NCI-H226 (cell line): ENCODE measurements at places on chromosomes 5 and 9.

DNA sequence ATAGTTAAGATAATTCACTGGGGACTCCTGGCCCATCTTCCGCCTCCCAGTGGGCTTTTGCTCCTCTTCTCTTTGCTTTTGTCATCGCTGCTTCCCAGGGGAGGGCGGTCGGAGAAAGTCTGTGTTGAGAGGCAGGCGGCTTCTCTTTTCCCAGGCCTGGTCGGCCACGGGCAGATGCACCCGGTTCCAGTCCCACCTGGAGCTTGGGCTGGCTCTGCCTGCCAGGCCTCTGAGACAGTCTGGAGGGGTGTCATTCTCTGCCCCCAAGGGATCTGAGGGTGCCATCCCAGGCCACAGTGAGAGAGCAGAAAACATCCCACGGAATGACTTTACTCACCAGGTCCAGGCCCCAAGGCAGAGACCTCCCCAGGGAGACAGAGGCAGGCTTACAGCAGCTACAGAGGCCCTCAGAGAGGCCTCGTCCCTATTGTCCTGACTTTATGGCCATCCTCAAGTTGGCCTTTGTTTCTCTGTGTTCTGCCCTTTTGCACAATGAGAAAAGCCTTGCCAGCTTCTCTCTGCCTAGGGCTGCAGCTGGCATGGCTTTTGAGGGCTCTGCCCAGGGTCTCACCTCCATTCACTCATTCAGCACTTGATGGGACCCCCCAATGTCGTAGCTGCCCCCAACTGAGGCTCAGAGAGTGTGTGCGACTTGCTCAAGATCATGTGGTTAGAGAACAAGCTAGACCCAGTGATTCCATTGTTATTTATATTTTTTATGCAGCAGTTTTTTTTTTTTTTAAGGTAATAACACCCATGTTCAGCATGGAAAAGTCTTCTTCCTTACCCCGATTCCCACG, 44.2 kb upstream of the BOD1 start:
- DNase-seq: no peak

DNA sequence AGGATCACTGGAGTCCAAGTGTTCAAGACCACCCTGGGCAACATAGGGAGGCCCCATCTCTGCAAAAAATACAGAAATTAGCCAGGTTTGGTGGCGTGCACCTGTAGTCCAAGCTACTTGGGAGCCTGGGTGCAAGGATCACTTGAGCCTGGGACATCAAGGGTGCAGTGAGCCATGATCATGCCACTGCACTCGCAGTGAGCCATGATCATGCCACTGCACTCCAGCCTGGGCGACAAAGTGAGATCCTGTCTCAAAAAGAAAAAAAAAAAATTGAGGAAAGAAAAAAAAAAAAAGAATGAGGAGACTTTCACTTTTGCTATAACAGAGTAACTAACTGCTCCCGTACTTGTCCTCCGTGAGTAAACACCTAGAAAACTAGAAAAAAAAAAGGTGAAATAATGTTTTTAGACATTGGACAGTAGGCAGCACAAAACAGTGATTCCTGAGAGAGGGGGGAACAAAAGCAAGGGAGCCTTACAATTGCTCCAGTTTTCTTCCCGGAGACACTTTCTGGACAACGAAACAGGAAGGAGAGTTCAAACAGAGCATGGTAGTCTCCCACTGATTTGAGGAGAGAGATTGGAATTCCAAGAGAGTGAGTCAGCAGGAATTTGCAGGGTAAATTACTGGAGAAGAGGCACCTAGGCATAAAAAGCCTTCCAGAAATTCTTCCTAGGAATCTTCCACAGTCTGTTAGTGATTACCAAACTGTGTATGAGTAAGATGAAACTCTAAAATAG, 6.9 kb upstream of the ZBTB5 start:
- peak; percentile 90 for DNase-seq

DNA sequence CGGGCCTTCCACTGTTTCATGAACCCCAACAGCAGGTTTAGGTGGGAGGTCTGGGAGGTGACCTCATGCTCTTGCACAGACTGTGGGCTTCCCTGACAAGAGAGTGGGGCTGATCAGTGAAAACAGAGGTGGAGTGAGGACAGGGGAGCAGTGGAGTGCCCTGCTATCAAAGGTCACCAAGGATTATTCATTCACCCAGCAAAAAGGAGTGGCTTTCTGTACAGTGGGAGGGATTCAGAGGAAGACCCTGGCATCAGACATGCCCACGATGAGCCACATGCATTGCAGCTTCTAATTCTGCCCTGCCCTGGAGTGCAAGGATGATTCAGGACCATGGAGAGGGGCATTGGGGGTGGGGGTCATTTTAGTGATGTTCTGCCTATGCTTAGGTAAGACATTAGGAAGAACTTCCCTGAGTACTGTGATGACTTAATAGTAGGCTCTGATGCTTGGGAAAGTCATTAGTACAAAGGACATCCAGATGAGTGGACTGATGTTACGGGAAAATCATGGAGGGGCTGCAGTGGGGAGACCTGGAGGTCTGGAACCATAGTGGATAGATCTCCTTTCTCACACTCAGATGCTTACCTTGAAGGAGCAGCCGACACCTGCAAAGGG, 12.8 kb downstream of the TRAF1 start:
- no peak for DNase-seq

DNA sequence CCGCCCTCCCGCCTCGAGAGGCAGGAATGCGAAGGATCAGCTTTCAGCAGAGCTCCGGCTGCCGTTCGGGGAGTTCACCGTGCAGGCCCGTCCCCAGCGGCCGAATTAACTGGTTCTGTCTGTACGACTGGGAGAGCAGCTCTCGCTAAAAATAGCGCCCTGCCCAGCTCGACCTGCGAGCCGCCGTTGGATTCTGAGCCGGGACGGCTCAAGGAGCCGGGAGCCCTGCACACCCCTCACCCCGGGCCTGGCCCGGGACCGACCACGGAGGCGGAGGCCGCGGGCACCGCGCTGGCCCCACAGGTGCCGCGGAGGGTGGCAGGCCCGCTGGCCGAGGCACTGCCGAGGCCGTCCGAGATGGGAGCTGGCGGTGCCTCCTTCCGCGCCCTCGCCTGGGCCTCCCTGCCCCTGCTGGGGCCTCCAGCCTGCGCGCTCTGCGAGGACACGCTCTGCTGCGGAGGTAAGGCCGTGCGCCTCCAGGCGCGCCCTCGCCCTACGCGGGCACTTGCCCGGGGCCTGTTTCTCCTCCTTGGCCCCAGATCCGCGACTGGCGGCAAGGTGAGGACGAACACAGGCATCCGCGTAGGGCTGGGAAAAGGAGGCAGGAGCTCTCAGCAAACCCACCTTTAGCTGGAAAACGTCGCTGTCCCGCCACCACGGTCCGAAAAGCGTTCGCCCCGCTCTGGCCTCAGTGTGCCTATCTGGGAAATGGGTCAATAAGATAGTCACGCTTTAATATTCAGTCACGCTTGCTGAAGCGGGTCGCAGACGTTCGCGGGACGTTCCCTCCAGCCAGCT, 53.1 kb upstream of the DAB2IP start:
- DNase-seq: no peak

- peak; percentile 15 for DNase-seq
These were observed 17.0 kb upstream of the AUH start for GRCh38 chr9:91378695-91379127.

GRCh38 chr9:116686693-116687073, 422 bp upstream of the TRIM32 start:
- DNase-seq: no peak

GRCh38 chr9:73437758-73438157, 286.1 kb downstream of the ANXA1 start:
- DNase-seq: peak; percentile 33

DNA sequence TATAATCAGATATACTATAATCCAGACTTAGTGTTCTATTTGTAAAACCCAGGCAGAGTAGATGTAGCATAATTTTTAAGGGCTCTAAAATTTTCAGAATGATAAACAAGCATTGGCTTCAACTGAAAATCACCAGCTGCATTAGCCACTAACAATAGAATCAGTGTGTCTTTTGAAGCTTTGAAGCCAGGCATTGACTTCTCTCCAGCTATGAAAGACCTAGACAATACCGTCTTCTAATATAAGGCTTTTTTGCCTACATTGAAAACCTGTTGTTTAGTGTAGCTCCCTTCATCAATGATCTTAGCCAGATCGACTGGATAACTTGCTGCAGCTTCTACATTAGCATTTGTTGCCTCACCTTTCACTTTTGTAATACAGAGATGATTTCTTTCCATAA, 1877.3 kb upstream of the ACO1 start:
- DNase-seq: no peak

- DNase-seq: no peak
These were observed 64.3 kb downstream of the CPLANE1 start for GRCh38 chr5:37184748-37185364.

DNA sequence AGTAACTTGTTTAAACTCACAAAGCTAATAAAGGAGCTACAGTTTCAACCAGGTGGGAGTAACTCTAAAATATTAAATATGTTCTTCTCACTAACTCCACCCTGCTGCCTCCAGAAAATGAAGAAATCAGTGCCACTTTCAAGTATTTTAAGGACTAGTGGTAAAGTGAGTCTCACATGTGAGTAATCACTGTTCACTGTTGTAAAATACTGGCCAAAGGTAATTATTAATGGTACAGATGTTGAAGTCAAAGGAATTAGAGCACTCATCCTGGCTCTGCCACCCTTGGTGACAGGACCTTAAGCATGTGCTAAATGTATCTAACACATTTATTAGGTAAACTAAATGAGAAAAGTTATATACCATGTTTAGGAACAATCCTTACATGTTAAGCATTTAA, 430.7 kb downstream of the BRINP1 start:
- no peak for DNase-seq

- DNase-seq: no peak
These were observed 194.8 kb downstream of the HSPA4 start for GRCh38 chr5:133246376-133247150.

DNA sequence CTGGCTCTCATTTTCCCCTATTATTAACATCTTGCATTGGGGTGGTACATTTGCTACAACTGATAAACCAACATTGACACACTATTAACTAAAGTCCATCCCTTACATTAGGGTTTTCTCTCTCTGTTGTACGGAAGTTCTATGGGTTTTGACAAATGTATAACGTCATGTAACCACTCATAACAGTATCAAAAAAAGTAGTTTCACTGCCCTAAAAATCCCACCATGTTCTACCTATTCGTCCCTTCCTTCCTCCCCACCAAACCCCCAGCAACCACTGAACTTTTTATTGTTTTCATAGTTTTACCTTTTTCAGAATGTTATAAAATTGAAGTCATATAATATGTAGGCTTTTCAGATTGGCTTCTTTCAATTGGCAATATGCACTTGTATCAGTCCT, 40.1 kb downstream of the MLLT3 start:
- DNase-seq: no peak

DNA sequence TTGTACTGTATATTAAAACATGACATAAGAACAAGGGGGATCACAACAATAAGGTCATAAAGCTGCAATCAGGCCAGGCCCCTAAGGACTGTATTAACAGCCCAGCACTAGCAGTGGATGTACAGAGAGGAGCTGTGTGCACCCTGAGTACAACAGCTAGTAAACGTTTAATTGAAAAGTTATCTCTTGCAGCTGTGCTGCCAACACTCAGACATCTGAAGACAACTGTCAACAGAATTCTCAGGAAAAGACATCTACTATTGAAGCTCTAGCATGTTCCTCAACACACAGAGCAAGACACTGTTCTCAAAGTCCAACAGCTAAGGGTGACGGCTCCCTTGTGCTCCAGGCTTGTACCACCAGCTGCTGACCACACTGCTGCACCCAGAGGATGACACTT, 199.6 kb downstream of the DCP2 start:
- DNase-seq: no peak

DNA sequence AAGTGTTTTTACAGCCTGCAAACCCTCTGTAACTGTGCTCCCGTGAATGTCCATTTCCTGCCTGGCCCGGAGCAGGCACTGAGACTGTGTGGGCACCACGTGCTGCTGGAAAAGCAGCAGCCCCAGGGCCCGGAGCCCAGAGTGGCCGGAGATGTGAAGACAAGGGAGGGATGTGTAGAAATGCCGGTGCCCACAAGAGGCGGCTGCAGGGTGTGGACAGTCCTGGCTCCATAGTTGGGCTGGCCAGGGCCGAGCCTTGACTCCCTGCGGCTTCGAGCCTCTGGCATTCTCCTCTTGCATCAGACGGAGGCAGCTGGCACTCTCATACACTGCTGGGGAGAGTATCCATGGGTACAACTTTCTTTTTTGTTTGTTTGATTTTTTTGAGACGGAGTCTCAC, 13.2 kb upstream of the GFPT2 start:
- no peak for DNase-seq

GRCh38 chr9:88418025-88418424, 29.8 kb downstream of the SPIN1 start:
- DNase-seq: no peak

DNA sequence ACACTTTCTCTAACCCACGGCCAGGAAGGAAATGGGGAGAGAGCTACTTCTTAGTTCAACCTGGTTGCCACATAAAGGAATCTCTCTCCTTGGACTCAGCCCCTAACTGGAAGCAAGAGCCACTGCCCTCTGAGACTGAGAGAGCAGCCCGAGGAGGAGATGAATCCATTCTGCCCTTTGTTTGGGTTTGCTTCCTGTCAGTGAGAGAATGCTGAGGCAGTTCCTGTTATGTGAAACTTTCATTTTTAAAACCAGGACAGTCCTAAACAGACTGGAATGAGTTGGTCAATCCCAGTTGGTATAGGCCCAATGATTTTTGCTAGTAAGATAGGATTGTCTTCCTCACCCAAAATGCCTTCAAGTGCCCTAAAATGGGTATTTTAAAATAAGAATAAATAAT, 205.1 kb downstream of the NTRK2 start:
- no peak for DNase-seq

GRCh38 chr9:125359011-125359410, 97.4 kb downstream of the GAPVD1 start:
- no peak for DNase-seq

DNA sequence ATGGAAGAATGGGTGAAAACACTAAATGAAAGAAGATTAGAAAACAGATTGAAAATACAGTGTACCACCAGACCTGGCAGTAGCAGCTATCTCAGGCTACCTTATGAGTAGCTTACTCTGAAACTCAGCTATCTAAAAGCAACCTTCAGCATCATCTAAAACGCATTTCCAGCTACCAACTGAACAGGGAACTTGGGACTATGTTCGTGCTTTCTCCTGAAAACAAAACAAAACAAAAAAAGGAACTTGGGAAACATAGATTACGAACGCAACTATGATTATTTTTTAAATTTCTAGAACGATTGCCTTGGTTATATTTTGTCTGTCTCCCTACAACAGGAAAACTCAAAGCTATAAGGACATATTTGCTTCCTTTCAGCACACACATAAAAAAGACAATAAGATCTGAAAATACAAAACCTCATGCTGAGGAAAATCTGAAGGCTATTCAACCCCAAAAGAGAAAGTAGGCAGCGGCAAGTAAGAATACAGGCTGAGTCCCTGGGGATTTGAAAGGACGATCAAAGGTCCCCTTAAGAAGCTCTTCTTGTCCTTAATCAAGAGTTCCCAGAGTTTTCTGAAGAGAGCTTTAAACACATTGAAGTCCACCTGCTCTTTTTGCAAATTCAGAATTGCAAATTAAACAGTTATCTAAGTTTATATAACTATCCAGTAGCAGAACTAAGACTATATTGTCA, 53.4 kb downstream of the OR2K2 start:
- DNase-seq: no peak

GRCh38 chr5:2515180-2515764, 236.2 kb downstream of the IRX2 start:
- no peak for DNase-seq

GRCh38 chr5:125823572-125823971, 599.6 kb upstream of the GRAMD2B start:
- DNase-seq: peak; percentile 19
